CD4-positive, alpha-beta T cell treated with Interleukin-15 for 4 hours (primary cell): ENCODE measurements at places on chromosomes 11 and 22.

- no peak for DNase-seq
Measured at GRCh38 chr11:70142221-70142875, 60.7 kb upstream of the FADD start.

DNA sequence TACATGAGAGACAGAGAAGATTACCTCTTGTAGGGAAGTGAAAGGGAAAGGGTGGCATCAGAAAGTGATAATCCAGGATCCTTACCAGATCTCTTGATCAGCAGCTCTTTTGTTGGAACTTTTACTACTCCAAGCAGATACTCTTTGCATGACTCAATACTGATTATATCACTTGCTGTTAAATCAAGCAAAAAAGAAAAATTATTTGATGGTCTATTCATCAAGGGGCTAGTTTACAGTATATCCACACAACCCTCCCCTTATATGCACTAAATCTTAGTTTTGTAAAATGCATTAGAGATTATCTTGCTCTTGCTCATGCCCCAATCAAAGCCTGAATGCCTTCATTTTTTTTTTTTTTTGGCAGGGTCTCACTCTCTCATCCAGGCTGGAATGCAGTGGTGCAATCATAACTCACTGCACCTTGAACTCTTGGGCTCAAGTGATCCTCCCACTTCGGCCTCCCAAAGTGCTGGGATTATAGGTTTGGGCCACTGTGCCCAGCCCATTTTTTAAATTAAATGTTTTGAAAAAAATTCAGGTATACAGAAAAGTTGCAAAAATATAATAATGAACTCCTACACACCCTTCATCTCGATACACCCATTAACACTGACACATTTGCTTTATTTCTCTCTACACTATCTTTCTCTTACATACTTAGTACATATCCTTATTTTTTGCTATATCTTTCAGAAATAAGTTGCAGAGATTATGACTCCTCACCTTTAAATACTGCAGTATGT is 76.1 kb upstream of the UCP3 start:
- no peak for DNase-seq

- DNase-seq = no peak
Measured at GRCh38 chr11:67238894-67239782, 27.1 kb upstream of the GRK2 start.

DNA sequence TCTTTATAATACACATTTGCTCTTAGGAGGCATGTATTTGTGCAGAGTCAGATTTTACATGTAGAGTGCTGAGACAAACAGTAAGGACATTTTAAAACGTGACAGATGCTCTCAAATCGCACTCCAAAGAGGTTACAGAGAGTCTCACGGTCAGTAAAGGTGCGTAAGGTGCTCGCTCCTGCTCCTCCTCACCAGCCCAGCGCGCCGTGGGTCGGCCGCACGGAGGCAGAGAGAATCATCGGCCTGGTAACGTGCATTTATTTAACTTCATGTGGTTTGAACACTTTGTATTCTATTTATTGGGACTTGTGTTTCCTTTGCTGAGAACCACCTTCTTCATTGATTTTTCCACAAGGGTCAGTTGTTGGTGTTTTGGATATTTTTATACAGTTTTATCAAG is 900.1 kb downstream of the BRD1 start:
- DNase-seq = no peak

DNA sequence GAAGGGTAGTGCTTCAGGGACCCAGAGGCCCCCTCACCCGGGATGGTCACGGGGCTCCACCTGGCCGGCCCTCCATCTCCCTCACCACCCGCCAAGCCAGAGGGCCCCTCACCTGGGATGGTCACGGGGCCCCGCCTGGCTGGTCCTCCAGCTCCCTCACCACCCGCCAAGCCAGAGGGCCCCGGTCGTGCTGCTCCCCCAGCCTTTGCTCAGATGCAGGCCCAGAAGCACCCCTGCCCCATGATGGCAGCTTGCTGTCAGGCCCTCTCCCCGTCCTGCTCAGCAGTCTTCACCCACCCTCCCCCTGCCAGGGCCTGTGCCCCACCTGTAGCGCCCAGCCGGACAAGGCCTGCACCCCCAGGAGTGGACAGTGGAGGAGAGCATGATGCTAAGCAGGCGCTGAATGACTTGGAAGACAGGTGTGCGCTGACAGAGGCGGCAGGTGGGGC is 7.3 kb downstream of the DENND6B start:
- no peak for DNase-seq

GRCh38 chr11:49377978-49378377 is 169.6 kb upstream of the FOLH1 start:
- no peak for DNase-seq

- no peak for DNase-seq
Measured at GRCh38 chr11:2558397-2558796, 113.6 kb downstream of the KCNQ1 start.

DNA sequence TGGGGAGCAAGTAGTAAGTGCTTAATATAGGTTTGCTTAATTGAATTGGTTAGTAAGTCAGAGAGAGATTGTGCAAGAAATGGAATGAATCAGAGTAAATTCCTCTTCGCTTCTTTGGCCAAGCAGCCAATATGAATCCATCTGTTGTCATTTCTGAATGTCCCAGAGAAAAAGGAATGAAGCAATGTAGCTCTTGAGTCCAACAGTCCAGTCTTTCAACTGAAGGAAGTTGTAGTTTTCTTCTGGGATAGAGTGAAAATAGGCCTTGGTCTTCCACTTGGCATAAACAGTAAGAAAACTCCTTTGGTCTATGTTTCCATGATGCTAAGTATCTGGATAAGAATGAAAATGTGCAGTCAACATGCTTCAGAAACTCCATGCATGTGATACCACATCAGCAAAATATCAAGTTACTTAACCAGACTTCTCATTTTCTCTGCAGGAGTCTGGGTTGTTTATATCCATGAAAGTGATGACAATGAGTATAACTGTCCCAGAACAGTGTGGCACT is 1.8 kb upstream of the FIBIN start:
- DNase-seq = no peak

DNA sequence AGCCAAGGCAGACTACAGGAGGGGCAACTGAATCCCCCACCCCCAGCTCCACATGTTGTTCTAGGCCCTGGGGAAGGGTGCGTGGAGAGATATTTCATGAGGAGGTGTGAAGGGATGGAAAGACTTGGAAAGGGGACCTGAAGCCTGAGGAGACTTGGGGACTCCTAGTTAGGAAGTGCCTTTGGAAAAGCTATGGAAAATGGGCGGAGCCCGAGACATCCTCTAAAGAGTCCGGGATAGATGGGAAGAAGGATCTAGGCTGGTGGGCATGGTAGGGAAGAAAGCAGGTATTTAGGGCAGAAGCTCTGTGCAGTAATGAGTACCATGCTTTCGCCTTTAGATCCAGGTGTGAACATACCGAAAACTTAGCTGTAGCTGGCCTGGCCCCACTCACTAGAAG is 15.0 kb upstream of the CYP2R1 start:
- DNase-seq = no peak

DNA sequence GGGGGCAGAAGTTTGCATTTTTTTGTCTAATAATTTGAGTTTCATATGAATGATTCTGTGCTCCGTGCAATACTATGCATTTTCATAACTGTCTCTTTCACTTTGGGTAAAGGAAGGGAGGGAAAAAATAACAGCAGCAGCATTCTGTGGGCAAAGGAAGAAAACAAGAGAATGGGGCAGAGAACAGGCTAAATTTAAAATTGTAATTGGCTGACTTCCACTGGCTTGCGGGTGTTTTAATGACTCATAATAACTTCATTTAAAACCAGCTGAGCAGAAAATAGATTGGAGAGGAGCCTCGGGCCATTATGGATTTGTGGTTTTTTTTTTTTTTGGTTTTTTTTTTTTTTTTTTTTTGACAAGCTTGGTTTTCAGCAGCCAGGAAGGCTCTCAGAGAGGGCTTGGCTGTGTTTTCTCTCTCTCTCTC is 107.4 kb downstream of the ZBTB16 start:
- peak; percentile 62 for DNase-seq

GRCh38 chr11:79249295-79249993 is 191.4 kb downstream of the TENM4 start:
- DNase-seq = no peak

- no peak for DNase-seq
Measured at GRCh38 chr22:37328017-37328416, 45.7 kb downstream of the CYTH4 start.

DNA sequence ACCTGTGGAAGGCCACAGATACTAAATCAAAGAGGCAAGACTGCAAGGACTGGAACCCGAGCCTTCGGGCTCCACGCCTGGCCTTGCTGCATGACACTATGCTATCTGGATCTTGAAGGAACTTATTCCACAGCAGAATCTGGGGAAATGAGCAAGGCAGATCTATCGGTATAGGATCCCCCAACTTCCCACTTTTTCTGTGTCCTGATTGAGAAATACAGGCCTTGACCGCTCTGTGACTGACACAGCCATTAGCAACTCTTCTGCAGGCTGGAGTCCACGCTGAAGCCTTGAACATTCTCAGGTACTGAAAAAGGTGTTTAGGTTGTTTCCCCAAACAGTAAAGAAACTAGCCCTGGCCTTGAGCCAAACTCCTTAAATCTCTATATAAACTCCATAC is 241.2 kb upstream of the NARS2 start:
- DNase-seq = no peak

DNA sequence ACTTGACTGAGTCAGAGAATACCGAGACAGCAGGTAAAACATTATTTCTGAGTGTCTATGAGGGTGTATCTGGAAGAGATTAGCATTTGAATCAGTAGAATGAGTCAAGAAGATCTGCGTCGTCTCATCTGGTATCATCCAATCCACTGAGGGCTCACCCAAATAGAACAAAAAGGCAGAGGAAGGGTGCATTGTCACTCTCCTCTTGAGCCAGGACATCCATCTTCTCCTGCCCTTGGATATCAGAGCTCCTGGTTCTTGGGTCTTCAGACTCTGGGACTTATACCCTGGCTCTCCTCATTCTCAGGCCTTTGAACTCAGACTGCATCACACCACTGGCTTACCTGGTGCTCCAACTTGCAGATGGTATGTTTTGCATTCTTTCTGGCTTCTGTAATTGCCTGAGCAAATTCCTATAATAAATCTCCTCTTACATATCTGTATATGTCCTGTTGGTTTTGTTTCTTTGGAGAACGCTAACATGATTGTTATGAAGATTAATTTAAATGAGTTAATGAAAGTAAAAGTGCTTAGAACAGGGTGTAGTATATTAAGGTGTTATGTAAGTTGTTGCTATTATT is 49.3 kb downstream of the ME3 start:
- DNase-seq = no peak

- no peak for DNase-seq
Measured at GRCh38 chr22:30751529-30751928, 56.9 kb downstream of the OSBP2 start.
